Naive B cell (primary cell): ENCODE measurements at places on chromosomes 2 and 18.

DNA sequence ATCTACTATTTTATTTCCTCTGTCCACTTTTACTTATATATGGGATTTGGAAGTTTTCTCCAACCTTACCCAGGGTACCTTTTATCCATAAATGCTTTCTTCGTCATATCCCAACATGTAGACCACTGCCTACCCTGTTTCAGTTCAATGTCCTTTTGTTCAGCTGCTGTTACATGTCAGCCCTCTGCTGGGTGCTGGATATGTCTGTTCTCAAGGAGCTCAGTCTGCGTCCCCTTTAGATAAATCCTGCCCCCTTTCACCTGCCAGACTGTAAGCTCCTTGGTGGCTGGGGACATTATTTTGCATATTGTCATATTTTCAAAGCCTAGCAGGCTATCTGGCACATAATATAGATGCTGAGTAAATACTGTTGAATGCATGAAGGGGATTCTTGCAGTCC, 53.2 kb downstream of the NEMP2 start:
- peaks cover 2% of the 10 kb centered on the region for H3K4me1 ChIP-seq
- no peak overlapping the region for H3K27ac ChIP-seq
- no peaks in the 10 kb centered on the region for H3K36me3 ChIP-seq

GRCh38 chr2:219266886-219267285, 12.3 kb upstream of the DNAJB2 start:
- H3K4me1 ChIP-seq = no peaks in the 10 kb centered on the region
- DNase-seq = no peak
- no peaks in the 10 kb centered on the region for H3K36me3 ChIP-seq
- H3K27me3 ChIP-seq = peaks cover 2% of the 10 kb centered on the region
- H3K4me3 ChIP-seq = no peak overlapping the region
- no peak overlapping the region for H3K27ac ChIP-seq

DNA sequence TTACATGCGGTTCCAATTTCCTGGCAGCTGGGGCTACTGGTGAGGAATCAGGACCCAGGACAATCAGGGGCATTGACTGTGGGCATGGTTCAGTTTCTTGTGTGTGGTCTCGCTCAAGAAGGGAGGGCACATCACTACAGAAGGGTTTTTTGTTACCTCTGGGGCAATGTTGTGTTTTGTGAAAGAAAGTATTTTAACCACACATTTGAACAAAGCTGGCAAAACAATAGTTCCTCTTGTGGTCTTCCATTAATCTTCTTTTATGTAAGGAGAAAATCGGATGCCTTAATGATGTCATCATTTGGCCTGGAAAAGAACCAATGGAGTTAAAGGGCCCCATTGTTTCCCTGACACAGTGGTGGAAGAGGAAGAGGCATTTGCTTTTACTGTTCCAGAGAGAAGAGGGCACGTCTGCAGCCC, 197.4 kb downstream of the SH3BP4 start:
- H3K36me3 ChIP-seq = no peaks in the 10 kb centered on the region
- H3K27ac ChIP-seq = peak overlapping the region; percentile 29

GRCh38 chr18:42706029-42706608, 409.4 kb downstream of the RIT2 start:
- no peaks in the 10 kb centered on the region for H3K36me3 ChIP-seq
- DNase-seq = no peak
- no peaks in the 10 kb centered on the region for H3K27me3 ChIP-seq

- DNase-seq = no peak
- H3K36me3 ChIP-seq = no peaks in the 10 kb centered on the region
- no peak overlapping the region for H3K4me3 ChIP-seq
- H3K4me1 ChIP-seq = no peaks in the 10 kb centered on the region
These were observed 368.7 kb upstream of the RAB6C start for GRCh38 chr2:129610766-129611165.

DNA sequence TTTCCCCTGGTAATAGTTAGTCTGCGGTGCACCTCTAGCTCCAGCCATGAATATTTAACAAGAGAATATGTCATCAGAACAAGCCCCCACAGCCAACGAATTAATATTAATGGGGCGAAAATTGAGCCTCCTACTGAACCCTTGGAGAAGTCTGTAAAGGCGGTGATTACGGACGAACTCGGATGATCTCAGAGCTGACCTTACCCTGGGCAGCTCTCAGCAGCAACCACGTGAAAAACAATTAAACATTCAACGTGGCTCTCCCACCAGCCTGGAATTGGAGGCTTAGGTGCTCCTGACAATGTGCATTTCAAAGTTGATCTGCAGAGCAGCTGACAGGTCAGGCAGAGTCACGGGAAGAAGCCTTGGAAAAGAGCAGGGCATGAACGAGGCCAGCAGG, 407.6 kb upstream of the MYT1L start:
- H3K27ac ChIP-seq = no peak overlapping the region
- no peak overlapping the region for H3K4me3 ChIP-seq
- peaks cover 8% of the 10 kb centered on the region for H3K27me3 ChIP-seq
- H3K36me3 ChIP-seq = peaks cover 12% of the 10 kb centered on the region
- DNase-seq = no peak
- H3K4me1 ChIP-seq = no peaks in the 10 kb centered on the region

GRCh38 chr2:96565111-96565510, 28.6 kb downstream of the ARID5A start:
- no peak overlapping the region for H3K27ac ChIP-seq
- no peak for DNase-seq
- no peaks in the 10 kb centered on the region for H3K27me3 ChIP-seq

GRCh38 chr2:175926272-175926671, 75.8 kb downstream of the LNPK start:
- no peak overlapping the region for H3K4me3 ChIP-seq
- no peaks in the 10 kb centered on the region for H3K27me3 ChIP-seq
- peaks cover 18% of the 10 kb centered on the region for H3K36me3 ChIP-seq
- H3K4me1 ChIP-seq = no peaks in the 10 kb centered on the region

DNA sequence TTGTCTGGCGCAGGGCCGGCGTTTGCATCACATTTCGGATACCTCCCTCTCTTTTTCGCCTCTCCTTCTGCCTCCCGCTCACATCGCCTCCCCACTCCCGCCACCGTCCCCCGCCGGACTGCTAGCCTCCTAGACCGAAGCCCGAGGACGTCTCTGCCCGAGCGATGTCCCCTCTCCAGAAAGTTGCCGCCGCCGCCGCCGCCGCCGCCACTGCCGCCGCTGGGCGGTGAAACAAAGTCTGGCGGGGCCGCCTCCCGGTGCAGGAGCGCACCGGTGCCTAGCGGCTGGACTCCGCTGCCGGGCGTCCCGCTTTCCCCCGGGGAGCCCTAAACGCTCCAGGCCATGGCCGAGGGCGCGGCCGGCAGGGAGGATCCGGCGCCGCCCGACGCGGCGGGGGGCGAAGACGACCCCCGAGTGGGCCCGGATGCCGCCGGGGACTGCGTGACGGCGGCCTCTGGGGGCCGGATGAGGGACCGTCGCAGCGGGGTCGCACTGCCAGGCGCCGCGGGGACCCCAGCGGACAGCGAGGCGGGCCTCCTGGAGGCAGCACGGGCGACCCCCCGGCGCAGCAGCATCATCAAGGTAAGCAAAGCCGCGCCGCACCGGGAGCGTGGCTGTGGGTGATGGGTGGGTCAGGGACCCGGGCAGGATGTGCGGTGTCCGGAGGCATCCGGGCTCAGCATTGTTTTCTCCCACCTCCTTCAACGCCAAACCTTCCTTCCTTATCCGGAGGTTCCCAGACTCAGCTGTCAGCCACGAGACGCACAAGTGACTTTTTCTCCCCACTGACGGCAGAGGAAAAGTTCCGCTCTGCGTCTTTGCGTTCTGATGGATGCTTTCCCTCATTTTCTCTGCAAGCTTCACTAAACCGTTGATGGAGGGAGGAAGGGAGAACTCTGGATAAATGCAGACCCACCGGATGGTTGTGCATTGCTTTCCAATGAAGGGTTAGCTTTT, 643 bp downstream of the PLCL1 start:
- no peak for DNase-seq
- peaks cover 15% of the 10 kb centered on the region for H3K4me1 ChIP-seq
- H3K27ac ChIP-seq = no peak overlapping the region
- no peaks in the 10 kb centered on the region for H3K36me3 ChIP-seq
- H3K4me3 ChIP-seq = peak overlapping the region; percentile 89

- H3K4me3 ChIP-seq = no peak overlapping the region
- no peak overlapping the region for H3K27ac ChIP-seq
- no peaks in the 10 kb centered on the region for H3K36me3 ChIP-seq
- H3K4me1 ChIP-seq = no peaks in the 10 kb centered on the region
- H3K27me3 ChIP-seq = no peaks in the 10 kb centered on the region
- no peak for DNase-seq
These were observed 111.6 kb downstream of the ZNF521 start for GRCh38 chr18:25240420-25240770.

DNA sequence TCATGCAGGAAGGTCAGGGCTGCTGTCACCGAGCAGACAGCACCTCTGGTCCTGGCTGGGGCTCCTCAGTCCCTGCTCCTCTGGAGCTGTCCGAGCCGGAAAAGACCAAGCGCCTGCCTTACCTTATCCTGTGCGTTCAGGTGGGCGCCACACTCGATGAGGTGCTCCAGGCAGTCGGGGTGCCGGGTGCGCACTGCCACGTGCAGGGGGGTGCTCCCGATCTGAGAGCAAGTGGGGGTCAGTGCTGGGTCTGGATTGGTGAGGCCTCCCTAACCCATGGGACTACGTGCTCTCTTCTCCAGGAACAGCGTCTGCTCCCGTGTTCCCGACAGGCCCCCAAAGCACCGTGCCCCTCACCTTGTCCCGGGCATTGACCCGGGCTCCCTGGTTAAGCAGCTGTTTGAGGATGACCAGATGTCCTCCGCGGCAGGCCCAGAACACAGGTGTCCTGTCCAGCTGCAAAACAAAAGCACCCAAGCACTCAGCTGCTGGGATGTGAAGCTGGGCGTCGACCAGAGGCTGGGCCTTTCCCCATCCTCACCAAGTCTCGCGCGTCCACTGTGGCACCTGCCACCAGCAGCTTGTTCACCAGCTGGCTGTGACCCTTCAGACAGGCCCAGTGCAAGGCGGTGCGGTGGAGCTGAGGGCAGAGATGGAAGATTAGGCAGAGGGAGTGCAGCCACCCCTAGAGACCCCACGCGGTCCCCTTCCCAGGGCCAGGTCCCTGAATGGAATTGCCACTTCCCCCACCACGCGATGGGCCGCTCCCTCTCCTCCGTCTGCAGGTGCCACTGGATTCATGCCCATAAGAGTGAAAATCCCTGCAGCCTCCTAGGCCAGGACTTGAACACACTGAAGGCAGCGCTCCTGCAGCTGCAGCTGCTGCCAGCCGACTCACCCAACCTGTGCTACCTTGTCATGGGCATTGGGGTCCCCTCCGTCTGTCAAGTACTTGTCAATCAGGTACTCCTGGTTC, 3.7 kb downstream of the ANKRD23 start:
- no peaks in the 10 kb centered on the region for H3K27me3 ChIP-seq
- H3K4me3 ChIP-seq = peak overlapping the region; percentile 63
- H3K27ac ChIP-seq = no peak overlapping the region
- no peaks in the 10 kb centered on the region for H3K36me3 ChIP-seq
- DNase-seq = no peak

DNA sequence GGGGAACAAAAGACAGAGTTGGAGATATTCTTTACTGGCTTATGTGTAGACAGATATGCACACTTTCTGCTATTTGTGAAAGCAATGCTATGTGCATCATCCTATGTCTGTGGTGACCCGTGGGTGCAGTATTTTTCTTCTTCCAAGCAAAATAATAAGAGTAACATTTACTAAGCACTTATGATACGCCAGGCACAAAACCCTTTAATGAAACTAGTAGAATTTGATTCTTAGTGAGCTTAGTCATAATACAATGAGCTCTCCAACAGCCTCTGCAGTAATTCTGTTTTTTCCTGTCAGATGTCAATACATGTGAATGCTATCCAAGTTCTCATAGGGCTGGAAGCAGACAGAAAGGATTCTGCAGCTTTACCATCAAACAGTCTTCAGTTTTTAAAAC, 130.6 kb downstream of the RAD51AP2 start:
- H3K36me3 ChIP-seq = no peaks in the 10 kb centered on the region
- H3K4me1 ChIP-seq = no peaks in the 10 kb centered on the region
- H3K27ac ChIP-seq = no peak overlapping the region
- H3K4me3 ChIP-seq = no peak overlapping the region
- no peak for DNase-seq
- H3K27me3 ChIP-seq = no peaks in the 10 kb centered on the region

DNA sequence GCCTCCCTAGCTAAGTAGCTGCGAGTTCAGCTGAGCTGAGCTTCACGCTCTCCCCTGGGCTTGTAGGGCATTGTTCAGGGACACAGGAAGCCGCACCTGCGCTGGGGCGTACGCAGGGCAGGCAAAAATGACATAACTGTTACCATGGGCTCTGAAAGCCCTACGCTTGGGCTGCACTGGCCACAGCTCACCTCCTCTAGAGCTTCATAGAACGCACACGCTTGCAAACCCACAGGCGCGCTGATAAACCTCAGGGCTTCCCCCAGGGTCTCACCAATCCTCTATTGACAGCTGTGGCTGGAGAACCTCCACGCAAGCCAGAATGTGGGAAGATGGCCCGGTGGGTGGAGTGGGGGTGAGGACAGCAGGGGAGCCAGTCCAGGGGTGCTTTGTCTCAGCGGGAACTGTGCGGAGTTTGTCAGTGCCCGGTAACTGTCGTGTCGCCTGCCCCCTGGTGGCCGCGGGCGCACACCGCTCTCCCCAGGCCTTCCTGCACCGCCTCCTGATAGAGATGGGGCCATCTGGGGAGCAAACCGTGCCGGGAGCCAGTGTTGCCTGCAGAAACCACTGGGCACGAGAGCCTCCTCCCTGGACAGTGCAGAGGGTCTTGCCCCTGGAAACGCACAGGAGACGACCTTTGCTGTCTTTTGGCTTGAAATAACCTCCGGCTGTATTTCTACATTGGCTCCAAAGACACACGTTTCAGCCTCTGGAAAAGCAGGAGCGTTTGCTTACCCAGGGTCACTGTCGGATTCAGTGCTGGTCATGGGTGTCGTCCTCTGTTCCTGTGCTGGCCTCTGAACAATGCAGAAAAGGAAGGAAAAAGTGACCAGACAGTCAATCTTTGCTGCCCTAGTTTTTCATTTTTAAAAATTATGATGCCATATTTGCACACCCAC, 17.0 kb upstream of the CIDEA start:
- DNase-seq = peak; percentile 53
- peaks cover 31% of the 10 kb centered on the region for H3K27me3 ChIP-seq
- H3K36me3 ChIP-seq = no peaks in the 10 kb centered on the region
- H3K4me1 ChIP-seq = no peaks in the 10 kb centered on the region

- H3K4me1 ChIP-seq = peaks cover 18% of the 10 kb centered on the region
- no peak overlapping the region for H3K27ac ChIP-seq
- H3K4me3 ChIP-seq = peak overlapping the region; percentile 92
- peaks cover 74% of the 10 kb centered on the region for H3K27me3 ChIP-seq
- DNase-seq = no peak
These were observed 166.9 kb downstream of the MSH2 start for GRCh38 chr2:47569658-47570475.

- peaks cover 10% of the 10 kb centered on the region for H3K27me3 ChIP-seq
- H3K4me3 ChIP-seq = peak overlapping the region; percentile 77
- H3K36me3 ChIP-seq = peaks cover 9% of the 10 kb centered on the region
- peaks cover 52% of the 10 kb centered on the region for H3K4me1 ChIP-seq
- peak overlapping the region; percentile 93 for H3K27ac ChIP-seq
- peak; percentile 83 for DNase-seq
These were observed 891.6 kb upstream of the ZEB2 start for GRCh38 chr2:145411493-145411892.
